ENCODE measurements at places on chromosomes 7 and 10.
A peak's percentile ranks its signal among the peaks of the same experiment; 100 is the strongest.

DNA sequence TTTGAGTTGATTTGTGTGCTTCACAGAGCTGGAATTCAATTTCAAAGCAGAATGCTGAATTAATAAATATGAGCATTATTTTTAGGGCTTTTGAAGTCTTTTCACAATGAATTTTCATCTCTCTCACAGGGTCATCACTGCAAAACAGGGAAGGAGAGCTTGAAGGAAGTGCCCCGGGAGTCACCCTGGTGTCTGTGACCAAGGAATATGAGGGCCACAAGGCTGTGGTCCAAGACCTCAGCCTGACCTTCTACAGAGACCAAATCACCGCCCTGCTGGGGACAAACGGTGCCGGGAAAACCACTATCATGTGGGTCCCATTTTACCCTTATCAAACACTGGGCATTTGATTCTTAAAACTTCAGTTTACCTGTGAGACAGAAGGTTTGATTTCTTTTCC lies 217.7 kb downstream of the ABCA13 start:
- DNase-seq = no peak

GRCh38 chr7:158061026-158061630 lies 526.5 kb downstream of the PTPRN2 start:
- no peak for DNase-seq

DNA sequence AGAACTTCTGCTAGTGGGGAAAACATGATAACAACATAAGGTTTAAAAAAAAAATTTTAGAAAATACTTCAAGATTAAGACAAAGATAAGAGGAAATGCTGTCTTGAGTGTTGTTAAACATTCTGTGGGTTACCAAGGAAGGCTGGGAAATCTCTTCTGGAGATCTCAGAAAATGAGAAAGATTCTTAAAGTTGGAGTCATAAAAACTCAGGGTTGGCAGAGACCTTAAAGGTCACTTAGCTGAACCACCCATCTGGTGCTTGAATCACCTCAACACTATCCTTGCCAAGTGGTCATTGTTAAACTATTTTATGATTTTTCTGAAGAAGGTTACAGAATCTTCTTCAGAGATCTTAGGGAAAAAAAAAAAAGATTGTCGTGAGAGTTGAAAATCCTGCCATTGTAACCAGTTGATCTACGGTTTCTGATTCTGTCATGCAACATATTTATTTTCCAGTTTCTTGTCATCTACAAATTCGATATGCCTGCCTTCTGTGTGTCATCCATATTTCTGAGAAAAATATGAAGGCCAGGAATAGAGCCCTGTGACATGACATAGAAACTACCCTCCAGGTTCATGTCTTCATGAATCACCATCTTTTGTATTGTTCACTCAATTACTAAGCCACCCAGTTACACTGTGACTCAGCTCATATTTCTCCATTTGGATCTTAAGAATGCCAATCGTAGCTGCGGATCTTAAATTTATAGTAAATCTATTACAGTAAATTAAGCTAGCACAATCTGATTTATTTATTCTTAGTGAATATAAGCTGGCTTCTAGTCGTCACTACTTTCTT lies 179.2 kb downstream of the ST7 start:
- no peak for DNase-seq

DNA sequence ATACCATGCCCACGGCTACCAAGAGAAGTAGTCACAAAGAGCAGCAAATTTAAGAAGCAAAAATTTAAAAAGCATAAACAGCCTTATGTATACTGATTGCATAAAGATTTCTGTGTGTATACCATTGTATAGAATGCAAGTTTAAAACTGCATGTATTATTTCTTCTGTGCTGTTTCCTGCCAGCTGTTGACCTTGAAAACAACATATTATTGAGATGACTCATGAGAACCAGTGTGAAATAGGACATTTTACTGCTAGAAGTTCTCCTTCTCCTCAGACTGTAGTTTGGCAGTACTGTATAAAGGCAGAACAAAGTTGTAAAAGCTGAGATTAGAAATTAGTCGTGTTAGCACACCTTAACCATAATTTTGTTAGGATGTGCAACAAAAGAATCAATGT lies 42.3 kb upstream of the SGCE start:
- no peak for DNase-seq

DNA sequence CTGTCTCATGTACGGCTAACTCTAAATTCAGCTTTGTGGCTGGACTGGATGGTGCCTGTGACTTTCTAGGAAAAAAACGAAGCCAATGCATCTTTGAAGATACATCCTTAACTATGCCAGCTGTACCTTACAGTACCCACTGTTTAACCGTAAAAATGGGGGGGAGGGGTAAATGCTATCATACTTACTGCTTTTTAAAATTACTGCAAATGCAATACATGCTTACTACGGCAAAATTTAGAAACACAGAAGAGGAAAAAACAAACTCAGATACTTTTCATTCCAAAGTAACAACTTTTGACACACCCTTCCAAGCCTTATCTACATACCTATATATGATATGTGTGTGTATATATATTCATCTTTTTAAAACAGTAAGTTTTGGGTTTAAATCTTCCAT lies 20.4 kb upstream of the GLCCI1 start:
- DNase-seq = no peak

DNA sequence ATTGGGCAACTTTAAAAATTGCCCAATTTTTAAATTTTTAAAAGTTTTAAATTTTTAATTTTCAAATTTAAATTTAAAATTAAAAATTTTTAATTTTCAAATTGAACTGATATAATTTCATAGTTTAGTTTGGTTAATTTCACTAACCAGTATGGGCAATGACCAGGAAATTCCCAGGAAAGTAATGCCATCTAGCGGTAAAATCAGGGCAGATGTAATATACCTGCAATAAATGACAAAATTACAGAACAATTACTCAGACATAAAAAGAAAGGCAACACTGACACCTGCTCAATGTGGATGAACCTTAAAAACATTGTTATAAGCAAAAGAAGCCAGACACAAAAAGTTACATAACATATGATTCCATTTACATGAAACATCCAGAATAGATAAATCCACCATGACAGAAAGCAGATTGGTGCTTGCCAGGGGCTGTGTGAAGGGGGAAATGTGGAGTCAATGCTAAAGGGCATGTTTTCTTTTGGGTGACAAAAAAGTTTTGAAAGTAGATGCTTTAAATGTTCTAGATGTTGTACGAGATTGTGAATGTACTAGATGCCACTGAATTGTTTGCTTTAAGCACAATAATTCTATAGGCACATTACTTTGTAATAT lies 28.6 kb upstream of the SLC16A12 start:
- no peak for DNase-seq

- no peak for DNase-seq
These were observed 3.4 kb downstream of the GPR85 start for GRCh38 chr7:113083132-113083815.

DNA sequence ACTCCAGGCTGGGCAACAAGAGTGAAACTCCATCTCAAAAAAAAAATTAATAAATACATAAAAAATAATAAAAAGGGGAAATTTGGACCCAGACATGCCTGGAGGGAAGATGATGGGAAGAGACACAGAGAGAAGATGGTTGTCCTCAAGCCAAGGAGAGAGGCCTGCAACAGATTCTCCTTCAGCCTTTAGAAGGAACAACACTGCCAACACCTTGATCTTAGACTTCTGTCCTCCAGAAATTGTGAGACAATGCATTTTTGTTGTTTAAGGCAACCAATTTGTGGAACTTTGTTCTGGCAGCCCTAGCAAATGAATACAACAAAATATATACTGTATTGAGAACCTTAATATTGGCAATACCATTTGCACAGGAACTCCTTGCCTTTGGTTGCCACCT lies 180.3 kb upstream of the TNS3 start:
- no peak for DNase-seq

DNA sequence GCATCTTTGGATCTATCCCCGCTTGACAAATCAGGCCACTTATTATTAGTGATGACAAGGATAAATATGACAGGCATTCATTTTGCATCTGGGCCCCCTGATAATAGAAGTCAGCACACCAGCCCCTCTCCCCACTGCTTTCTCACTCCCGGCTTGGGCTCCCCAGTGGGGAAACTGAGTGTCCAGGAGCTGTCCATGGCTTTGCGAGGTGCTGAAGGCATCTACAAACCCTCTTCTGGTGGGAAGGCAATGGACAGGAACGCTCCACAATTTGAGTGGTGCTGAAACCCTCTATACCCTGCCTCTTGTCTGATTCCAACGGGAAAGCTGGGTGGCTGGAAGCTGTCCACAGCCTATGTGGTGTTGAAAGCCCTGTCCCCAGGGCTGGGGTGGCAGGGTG lies 61.7 kb upstream of the PCBD1 start:
- DNase-seq = no peak

- DNase-seq = no peak
These were observed 205.5 kb upstream of the CDC14C start for GRCh38 chr7:48718731-48719378.

- no peak for DNase-seq
These were observed 616.4 kb upstream of the MGMT start for GRCh38 chr10:128850647-128851046.

DNA sequence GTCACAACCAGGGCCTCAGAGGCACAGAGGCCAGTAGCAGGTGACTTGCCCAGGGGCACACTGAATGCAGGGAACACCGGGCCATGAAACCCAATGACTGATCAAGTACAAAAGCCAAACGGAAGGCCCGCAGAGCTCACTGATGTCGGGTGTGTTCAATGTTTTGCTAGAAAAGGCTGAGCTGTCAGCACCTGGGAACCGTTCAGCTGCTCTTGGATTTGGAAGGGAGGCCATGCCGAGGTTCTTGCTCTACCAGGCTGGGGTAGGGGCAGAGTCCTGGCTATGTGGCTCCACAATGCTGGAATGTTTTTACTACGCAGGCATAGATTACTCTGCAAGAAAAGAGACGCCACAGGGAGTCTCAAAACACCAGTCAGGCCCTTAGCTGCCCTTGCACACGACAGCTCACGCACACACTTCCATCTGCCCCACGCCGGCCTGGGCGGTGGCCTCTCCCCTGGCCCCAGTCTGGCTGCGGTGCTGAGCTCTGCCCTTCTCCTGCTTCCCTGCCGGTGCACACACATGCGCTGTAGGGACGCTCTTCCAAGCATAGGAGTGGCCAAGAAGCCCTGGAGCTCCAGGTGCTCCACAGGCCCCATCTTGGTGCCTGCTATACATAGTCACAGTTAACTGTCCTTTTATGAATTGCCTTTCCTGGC lies 79.9 kb downstream of the ZRANB1 start:
- DNase-seq = no peak

- no peak for DNase-seq
These were observed 77.8 kb downstream of the ATAD1 start for GRCh38 chr10:87740254-87740655.

- no peak for DNase-seq
These were observed 126.3 kb upstream of the NANOS1 start for GRCh38 chr10:118903251-118903650.

GRCh38 chr10:48990226-48990625 lies 50.6 kb upstream of the LRRC18 start:
- DNase-seq = no peak

DNA sequence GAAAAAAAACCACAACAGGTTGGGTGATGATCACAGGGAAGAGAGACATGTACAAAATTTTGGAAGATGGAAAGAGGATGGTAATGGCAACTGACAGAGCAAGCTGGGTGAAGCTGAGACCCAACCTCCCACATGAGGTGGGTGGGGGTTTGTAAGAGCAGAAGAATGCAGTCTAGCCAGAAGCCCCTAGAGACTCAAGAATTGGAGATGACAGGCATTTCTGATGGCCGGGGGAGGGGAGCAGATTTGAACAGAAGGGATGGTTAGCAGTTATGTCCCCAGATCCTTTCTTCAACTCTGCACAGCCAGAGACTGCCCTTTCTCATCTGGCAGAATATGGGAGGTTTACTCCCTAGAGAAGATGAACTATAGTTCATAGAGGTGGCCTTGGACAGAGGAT lies 208.0 kb downstream of the GALNT17 start:
- no peak for DNase-seq

DNA sequence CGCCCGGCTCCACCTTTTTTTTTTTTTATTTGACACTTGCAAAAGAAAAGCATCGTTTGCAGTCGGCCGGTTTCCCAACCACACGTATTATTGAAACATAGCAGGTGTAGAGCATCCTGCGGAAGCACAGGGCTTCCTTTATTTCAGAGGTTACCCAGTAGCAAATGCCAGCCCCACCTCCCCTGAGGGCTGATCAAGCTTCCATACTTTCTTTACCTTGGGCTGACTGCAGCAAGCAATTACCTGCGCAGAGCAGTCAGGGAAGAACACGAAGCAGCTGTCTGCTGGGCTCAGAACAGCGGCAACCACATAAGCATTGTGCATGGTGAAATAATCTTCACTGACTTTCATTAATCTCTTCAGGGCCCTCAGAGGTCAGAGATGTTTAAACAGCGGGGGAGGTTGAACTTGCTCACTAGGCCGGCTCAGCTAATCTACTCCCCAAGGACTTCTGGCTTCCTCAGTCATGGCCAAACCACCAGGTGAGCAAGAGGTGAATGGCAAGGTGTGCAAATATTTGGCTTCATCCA lies 784.7 kb upstream of the AUTS2 start:
- DNase-seq = no peak

DNA sequence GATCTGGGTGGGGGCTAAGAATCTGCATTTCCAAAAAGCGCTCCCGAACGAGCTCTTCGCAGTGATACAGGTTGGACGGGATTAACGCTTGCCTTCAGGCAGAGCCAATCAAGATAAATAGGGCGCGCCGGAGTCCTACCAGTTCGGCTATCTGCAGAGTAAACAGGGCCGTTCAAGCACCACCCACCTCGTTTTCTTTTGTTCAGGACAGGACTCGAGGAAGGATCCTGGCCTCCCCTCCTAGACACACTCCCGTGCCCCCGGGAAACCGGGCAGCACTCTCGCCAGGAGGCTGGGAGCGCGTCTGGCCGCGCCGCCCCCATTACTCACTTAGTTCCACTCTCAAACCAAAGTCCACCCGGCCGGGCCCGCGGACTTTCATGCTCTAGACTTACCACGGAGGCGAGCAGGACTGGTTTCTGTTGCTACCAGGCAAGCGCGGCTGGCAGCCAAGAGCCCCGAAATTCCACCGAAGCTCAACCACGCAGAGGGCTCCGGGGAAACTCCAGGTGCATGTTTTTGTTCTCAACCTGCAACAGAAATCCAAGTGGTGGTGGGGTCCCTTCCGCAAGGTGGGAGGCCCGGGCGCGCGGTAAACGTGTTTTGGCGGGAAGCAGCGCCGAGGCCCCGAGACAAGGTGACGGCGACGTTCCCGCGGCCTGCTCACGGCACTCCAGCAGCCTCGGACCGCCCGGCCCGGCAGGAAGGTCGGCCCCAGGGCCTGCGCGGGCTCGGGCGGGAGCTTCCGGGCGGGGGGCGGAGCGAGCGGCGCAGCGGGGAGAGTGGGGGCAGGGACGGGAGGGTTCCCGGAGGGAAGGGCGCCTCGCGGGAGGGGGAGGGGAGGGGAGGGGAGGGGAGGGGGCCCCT lies 12.7 kb downstream of the HNRNPF start:
- DNase-seq = peak; percentile 40

- no peak for DNase-seq
These were observed 80.8 kb downstream of the DNAJB9 start for GRCh38 chr7:108650467-108650866.

DNA sequence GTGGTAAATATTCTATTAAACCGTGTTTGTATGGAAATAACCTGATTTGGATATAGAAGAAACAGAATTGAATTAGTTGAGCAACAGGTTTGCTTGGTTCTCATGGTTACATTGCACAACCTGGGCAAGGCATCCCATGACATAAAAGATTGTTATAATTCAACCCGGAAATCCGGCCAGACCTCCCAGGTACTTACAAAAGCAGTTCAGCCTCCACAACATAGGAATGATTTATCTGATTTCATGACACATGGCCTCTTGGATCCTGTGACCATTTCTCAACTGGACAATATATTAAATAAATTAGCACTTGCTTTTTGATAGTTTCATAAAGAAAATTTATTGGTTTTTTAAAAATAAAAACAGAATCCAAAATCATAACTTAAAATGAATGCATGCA lies 55.1 kb upstream of the PTPN12 start:
- DNase-seq = no peak

GRCh38 chr10:78658645-78659597 lies 409.8 kb upstream of the ZMIZ1 start:
- no peak for DNase-seq
